RWPE2 (cell line): ENCODE measurements at places on chromosomes 2 and 18.

DNA sequence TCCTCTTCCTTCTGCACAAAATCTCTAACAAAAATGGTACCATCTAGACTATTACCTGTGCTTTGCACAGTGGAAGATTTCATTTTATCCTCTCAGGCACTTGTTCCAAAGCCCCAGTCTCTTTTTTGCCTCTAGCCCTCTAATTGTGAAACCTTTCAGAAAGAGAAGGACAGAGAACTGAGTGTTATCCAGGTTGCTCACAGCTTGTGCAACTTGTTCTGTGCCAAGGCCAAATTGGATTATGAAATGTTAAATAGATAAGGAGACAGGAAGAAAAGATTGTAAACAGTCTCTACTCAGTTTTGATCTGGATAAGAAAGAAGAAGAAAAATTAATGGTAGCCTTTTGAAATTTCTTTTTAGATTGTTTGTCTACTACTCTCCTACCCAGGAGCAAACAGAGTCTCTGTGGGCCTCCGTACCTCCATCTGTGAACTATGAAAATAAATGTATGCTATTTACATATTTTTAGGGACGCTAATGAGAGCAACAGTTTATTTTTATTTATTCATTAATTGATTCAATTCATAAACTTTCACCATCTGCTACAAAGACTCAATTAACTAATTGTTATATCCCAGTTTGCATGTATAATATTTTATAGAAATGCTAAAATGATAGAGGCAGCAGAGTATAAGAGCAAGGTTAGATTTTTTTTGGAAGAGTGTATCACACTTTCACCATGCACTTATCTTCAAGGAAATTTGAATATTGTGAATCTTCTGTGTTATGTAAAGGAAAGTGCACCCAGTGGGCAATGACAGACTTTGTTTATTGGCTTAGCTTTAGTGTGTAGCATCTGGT lies 339.0 kb upstream of the ETAA1 start:
- no peak for DNase-seq

DNA sequence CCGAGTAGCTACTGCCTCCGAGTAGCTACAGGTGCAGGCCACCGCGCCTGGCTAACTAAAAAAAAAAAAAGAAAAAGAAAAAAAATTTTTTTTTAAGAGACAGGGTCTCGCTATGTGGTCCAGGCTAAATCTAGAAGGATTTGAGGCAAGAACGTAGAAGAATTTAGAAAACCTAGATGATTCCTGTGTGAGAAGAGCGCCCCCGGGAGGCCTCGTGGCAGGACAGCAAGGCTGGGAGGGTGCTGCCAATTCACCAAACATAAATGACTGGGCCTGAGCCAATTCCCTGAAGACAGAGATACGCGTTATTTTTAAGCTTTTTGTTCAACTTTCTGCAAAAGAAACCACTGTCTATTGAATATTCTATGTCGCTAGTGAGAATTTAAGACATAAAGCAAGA lies 90.1 kb upstream of the TGFA start:
- DNase-seq = no peak

GRCh38 chr2:162295009-162295408 lies 23.5 kb downstream of the IFIH1 start:
- DNase-seq = no peak

- no peak for DNase-seq
Observed at GRCh38 chr18:49537232-49537896, 24.5 kb upstream of the LIPG start.

GRCh38 chr18:36132756-36133155 lies 3.1 kb downstream of the ELP2 start:
- no peak for DNase-seq

DNA sequence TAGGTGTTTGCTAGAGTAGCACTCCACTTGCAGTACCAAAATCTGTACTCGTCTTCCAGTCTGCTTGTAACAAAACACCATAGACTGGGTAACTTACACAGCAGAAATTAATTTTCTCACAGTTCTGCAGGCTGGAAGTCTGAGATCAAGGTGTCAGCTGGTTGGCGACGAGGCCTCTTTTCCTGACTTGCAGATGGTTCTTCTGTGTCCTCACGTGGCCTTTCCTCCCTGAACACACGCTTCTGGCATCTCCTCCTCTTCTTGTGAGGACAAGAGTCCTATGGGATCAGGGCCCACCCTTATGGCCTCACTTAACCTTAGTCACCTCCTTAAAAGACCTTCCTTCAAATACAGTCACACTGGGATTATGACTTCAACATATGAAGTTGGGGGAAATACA lies 493.5 kb upstream of the MYT1L start:
- no peak for DNase-seq

DNA sequence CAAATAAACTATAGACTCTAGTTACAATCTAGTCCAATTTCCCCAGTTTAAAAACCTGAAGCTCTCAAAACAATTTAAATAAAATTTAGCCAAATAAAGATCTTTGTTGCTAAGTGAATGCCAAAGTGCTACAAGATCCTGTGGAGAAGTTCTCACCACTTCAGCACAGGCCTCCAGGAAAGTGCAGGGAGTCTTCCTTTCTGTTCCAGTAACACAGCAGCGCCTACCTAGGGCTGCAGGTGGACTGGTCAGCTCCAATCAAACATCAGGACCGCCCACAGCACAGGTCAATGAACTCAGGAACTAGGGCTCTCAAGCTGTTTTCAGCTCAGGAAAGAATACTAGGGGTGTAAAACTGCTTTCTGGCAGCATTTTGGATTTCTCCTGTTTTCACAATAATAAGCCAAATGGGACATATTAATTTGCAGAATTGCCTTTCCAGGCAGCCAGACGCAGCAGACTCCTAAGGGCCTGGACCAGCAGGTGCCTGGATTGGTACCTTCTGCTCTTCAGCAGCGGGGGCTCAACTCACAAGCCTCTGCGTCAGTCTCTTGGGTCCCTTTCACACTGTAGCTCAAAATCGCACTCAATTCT lies 1.5 kb downstream of the FAM110C start:
- DNase-seq = no peak
